Germinal center (tissue), 1 donor: ENCODE measurements at places on chromosomes 5 and 9.

GRCh38 chr5:85732185-85732584 is 885.6 kb upstream of the COX7C start:
- no peak for DNase-seq

GRCh38 chr5:669842-670395 is 23.2 kb downstream of the TPPP start:
- no peak for DNase-seq

DNA sequence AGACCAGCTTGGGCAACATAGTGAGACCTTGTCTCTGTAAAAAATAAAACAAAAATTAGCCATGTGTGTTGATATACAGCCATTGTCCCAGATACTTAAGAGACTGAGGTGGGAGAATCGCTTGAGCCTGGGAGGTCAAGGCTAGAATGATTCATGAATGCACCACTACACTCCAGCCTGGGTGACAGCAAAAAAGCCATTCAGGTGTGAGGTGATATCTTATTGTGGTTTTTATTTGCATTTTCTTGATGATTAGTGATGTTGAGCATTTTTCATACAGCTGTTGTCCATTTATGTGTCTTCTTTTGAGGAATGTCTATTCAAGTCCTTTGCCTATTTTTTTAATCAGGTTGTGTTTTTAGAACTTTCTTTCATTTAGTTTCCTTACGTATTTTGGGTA is 23.2 kb downstream of the MTAP start:
- DNase-seq, result no peak

- no peak for DNase-seq
Measured at GRCh38 chr9:91071184-91071990, 269.8 kb downstream of the SYK start.

DNA sequence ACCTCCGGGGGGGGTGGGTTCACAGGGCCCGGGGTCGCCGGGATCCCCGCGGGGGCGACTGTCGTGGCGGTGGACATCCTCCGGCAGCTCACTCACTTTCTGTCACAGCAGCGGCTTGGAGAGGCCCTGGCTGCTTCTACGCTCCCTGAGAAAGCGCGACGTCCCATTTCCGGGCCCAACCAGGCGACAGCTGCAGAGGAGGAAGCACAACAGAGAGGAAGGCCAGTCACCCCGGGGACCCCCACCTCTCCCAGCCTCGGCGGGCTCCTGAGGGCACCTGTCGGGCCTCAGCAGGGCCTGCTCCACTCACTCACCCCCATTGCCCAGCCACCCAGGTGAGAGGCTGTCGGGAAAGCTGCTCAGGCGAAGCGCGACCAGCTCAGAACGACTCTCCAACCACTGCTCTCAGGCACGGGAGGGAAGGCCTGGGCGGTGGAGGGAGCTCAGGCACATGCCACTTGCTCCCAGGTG is 14.4 kb downstream of the BRD3 start:
- DNase-seq, result no peak
